Stimulated activated naive CD4-positive, alpha-beta T cell treated with Interleukin-2 at 50 U/mL for 16 hours (primary cell): ENCODE measurements at places on chromosomes 12 and 14.

- DNase-seq = no peak
These were observed 5.3 kb upstream of the RAB35 start for GRCh38 chr12:120121766-120122293.

GRCh38 chr14:64873506-64874219 lies 6.0 kb downstream of the SPTB start:
- no peak for DNase-seq

DNA sequence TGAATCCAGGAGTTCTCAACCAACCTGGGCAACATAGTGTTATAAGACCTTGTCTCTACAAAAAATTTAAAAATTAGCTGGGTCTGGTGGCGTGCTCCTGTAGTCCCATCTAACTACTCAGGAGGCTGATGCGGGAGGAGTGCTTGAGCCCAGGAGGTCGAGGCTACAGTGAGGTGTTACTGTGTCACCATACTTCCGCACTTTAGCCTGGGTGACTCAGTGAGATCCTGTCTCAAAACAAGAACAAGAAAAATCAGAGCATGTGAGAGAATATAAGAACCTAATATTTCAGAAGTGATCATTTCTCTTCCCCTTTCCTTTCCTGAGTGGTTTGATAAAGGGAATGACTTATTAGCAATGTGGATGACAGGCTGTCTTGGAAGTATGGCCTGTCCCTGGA lies 9.5 kb downstream of the TRAF3 start:
- no peak for DNase-seq

DNA sequence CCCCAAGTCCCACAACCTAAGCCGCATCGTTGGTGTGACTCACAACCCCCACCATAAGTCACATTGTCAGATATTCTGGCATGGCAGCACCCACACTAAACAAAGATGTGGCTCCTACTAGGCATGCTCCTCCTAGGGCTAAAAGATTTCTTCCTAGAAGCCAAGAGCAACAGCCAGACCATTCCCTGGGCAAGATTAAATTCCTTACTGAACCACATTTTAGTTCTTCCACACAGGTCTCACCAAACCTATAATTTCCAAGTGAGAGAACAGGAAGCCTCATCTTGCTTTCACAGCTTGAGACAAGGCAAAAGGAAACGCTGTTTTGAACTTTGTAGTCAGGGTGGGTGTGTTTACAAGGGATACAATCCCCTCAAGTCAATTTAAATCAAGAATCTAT lies 632.8 kb downstream of the DIO2 start:
- DNase-seq = no peak

DNA sequence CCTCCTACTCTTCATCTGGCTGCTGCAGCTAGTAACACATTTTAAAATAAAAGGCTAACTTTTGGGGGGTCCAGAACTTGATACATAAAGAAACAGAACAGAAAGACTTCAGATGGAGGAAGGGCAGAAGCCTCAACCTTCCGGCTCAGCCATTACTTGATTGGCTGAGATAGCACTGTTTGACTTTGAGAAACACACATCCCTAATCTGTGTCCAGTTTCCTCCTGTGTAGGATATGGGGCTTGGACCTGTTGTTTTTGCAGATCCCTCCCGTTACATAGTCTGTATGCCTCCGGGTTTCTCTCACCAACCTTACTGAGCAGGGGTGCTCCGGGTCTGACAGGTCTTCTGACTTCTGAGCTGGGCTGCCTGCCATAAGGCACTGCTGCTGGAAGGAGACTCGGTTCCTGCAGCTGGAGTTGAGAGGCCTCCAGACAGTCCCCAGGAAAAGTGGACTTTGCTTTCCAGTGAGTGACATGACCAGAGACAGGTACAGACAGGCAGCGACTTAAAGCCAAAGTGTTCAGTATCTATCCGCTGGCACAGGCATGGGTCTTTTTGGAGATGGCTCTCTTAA lies 8.3 kb upstream of the ZNF641 start:
- DNase-seq = no peak

DNA sequence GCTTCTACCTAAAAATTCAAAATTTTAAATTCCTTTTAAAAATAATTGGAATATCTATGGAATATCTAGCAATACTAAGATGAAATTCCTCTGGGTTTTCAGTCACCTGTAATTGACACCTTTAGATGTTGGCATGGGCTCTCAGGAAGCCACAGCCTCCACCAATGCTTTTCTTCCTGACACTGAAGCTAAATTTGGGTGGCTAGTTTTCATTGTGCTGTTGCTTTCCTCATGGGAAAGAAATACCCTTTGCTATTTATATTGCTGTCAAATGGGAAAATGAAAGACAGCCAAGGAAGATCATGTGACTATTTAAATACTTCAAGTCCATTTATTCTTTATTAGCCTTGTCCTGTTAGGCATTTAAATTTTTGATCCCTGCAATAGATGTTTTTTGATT lies 313.0 kb downstream of the NAV3 start:
- no peak for DNase-seq

DNA sequence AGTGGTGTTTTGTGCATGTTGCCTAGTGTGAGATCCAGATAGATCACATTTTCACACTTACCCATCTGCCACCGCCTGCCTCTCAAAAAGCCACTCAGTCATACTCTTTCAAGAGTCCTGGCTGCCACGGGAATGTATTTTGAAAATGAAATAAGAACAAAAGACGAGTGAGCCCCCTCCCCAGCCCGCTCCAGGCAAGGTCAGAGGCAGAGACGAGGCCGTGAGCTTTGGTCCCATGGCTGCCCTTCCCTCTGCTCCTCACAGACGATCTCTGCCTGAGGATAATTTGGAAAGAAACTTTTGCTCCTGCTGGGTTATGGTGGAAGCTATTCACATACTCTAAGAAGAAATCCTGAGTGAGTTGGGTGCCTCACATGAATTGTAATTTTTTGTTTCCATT lies 924.3 kb downstream of the BCL11B start:
- DNase-seq = no peak

DNA sequence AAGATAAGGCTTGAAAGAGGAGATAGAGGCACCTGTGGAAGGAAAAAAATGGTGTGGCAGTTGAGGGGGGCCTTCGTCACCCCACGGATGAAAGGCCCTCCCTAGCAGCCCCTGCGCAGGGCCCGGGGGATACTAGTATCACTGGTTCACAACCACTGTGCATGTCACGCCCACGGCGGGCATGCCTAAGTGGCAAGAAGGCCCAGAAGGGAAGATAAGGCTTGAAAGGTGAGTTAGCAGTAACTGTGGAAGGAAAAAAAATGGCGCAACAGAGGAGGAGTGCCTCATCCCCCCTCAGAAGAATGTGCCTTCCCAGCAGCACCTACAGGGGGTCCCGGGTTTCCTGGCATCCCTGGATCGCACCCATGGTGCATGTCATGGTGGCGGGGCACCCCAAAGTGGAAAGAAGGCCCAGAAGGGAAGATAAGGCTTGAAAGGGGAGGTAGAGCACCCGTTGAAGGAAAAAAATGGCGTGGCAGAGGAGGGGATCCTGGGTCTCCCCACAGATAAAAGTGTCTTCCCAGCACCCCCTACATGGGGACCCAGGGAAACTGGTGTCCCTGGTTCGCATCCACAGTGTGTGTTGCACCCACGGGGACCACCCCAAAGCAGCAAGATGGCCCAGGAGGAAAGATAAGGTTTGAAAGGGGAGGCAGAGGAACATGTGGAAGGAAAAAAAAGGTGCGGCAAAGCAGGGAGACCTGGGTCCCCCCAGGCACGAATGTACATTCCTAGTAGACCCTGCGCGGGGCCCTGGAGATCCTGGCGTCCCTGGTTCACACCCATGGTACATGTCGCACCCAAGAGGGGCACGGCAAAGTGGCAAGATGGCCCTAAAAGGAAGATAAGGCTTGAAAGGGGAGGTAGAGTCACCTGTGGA lies 279.2 kb downstream of the ALG10 start:
- no peak for DNase-seq

DNA sequence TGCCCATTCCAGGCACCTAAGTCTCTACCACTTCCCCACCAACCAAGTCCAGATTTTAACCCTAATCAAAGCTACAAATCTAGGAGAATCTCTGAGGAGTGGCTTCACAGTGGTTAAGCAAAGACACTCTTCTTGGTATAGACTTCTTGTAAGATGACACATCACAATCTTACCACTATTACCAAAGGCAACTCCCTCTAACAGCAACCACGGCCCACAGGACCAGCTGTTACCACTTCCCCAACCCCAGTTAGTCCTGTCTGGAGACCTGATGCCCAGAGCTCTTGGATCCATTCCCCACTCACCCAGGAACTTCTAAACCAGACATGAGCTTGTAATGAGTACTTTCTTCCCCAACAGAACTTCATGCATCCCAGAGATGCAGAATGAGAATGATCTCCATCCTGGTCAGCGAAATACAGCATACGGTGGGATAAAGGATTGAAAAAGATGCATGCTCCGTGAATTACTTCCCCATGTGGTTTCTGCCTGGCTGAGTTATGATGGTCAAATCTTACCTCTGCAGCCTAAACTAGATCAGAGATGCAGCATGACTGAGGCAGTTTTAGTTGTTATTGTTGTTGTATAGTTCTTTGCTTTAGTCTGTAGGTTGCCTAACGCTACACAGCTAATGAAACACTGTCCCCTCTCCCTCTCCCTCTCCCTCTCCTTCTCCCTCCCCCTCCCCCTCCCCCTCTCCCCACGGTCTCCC lies 87.7 kb upstream of the FOXN3 start:
- DNase-seq = peak; percentile 5

DNA sequence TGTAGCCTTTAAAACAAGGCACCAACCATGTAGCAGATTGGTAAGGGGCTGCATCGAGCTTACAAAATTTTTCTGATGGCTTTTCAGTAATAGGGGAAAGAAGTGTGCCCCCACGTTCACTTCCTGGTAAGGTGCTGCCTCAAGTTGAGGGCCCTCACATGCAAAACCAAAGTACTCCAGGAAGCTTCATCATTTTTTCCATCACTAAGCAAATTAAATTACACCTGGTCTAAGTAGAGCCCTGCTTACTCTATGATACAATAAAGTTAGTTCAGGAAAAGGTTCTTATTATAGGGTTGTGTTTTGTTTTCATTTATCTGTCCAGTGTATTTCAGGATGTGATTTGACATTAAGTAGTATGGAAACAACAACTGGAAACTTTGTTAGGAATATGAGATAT lies 15.0 kb upstream of the AKAP5 start:
- no peak for DNase-seq

DNA sequence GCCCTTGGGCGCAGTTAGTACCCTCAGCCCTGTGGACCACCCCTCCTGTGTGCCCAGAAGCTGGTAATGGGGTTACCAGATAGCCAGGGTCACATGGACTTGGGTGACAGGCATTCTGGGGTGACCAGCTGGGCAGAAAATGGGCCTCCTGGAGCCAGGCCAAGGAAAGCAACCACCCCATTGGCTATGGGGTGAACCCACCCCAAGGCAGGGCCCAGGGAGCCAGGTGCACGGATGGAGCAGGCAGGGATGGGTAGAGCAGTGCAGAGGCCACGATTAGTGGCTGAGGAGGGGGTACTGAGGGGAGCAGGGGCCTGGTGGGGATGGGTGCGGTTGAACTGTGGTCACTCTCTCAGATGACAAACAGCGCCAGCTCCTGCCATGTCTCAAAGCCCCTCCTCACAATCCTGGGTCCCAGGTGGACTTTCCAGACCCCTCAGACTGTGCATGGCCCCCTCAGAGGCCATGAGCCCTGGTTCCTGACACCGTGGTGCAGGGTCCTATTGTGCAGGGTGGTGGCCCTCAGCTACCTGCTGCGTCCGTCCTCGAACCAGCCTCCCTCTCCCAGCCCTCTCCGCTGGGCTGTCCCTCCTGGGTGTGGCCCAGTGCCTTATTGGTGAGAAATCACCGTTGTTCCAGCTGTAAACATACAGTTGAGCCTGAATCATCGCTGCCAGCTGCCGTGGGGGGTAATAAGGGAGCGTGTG lies 23.4 kb upstream of the BEGAIN start:
- DNase-seq = no peak

- DNase-seq = no peak
These were observed 165.5 kb downstream of the KIF26A start for GRCh38 chr14:104303705-104304425.

- no peak for DNase-seq
These were observed 44.0 kb upstream of the FRMD6 start for GRCh38 chr14:51607711-51608110.
